Effector memory CD4-positive, alpha-beta T cell (primary cell): ENCODE measurements at places on chromosomes 5 and 9.

GRCh38 chr9:136729144-136729543 lies 13.6 kb downstream of the LCN10 start:
- DNase-seq, result no peak

DNA sequence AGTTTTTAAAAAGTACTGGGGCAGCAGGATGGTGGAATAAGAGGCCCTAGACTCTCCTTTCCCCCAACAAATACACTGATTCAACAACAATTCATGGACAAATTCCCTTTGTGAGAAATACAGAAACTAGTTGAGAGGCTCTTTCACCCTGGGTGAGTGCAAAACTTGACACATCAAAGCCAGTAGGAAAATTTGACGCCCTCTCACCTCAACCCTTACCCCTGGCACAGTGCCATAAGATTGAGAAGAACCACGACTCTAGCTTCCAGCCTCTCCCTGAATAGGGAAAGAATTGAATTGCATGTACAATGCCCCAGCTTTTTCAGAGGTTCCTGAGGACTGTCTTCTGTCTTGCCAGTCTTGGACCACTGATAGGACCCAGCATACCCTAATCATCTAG lies 12.3 kb downstream of the KIF4B start:
- no peak for DNase-seq

- DNase-seq, result no peak
Measured at GRCh38 chr5:14249258-14250082, 106.3 kb downstream of the TRIO start.

DNA sequence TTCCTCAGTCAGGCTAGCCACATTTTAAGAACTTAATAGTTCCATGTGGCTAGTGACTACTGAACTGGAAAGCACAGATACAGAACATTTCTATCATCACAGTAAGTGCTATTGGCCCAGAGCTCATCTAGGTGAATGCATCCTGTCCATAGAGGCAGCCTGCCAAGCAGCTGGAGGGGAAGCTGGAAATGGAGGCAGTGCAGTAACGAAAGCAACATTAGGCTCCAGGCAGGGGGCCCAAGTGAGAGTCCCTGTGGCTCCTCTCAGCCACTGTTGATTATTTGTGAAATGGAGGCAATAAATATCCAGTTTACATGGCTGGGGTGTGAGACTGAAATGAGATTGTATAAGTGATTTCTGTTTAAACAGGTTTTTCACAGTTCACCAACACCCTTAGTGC lies 227.2 kb upstream of the KLF9 start:
- DNase-seq, result no peak

GRCh38 chr5:97629276-97629675 lies 446.2 kb upstream of the RIOK2 start:
- DNase-seq, result no peak

GRCh38 chr5:159498630-159499029 lies 168.3 kb upstream of the IL12B start:
- no peak for DNase-seq

DNA sequence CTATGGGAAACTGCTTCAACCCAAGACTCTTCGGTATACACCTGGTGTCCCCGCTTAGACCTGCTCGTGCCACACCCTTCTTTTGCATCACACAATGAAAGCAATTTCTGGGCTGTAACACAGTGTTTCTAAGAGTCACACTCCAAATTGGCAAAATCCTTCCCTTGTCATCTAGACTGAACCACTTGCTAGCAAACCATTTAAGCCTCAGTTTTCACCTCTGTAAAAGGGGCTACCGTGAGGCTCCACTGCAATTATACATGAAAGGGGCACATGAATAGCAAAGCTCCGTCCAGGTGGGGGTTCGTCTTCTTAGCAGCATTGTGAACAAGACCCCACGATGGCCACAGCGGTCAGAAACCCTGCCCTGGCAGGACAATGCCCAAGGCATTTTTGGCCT lies 166.8 kb downstream of the PAX5 start:
- no peak for DNase-seq

DNA sequence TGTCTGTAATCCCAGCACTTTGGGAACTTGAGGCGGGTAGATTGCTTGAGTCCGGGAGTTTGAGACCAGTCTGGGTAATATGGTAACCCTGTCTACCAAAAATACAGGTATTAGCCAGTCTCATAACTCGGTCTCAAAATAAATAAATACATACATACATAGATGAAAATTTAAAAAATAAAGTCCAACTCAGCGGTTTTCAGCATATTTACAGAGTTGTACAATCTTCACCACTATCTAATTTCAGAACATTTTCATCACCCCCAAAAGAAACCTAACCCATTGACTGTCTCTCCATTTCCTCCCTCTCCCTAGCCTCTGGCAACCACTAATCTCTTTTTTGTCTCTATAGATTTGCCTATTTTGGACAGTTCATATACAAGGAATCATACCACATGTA lies 10.7 kb downstream of the RMND5B start:
- no peak for DNase-seq

GRCh38 chr5:4777435-4777834 lies 362.7 kb upstream of the ADAMTS16 start:
- DNase-seq, result no peak

DNA sequence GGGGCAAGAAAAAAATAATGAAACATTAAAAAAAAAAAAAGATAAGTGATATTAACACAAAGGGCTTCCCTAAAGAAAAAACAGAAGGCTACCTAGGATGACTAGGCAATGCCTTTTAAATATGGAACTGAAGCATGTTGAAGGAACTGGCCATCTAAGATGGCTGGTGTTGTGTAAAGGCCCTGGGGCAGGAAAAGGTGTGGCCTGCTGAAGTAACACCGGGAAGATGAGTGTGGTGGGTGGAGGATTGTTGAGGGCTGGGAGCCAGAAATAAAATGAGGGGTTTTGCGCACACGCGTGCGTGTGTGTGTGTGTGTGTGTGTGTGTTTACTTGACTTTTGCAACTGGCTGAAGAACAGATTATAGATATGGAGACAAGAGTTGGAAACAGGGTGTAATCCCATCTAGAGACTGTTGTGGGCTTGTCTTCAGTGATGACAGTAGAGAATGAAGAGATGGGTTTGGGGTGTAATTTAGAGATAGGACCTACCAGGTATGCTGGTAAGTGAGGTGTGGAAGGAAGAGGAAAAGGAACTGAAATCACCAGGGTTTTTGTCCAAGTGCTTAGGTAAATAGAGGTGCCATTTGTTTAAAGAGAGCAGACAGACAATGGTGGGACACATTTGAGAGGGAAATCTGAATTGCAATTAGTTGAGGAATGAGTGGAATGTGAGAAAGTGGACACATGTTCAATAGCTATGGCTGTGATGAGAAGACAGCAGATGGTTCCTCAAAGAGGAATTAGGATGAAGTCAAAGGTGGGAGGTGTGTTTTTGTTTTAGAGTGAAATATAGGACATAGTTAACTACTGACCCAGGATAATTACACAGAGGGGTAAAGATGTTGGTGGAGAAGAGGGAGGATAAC lies 33.9 kb downstream of the RAD23B start:
- DNase-seq, result no peak

DNA sequence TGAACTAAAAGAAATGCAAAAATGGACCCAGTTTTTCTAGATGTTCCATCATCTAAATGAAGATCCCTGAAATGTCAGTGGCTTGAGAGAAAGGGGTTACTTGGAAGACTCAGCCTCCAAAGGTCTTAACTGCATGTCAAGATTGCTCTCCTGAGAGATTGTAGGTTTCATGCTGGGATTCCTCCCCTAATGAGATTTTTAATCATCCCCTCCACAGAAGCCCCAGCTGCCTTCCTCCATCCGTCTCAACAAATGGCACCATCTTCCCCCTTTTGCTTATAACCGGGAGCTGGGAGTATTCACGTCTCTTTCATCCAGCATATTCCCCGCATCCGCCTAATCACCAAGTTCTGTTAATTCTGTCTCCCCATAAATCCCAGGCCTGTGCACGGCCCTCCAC lies 104.5 kb downstream of the NSG2 start:
- DNase-seq, result no peak

DNA sequence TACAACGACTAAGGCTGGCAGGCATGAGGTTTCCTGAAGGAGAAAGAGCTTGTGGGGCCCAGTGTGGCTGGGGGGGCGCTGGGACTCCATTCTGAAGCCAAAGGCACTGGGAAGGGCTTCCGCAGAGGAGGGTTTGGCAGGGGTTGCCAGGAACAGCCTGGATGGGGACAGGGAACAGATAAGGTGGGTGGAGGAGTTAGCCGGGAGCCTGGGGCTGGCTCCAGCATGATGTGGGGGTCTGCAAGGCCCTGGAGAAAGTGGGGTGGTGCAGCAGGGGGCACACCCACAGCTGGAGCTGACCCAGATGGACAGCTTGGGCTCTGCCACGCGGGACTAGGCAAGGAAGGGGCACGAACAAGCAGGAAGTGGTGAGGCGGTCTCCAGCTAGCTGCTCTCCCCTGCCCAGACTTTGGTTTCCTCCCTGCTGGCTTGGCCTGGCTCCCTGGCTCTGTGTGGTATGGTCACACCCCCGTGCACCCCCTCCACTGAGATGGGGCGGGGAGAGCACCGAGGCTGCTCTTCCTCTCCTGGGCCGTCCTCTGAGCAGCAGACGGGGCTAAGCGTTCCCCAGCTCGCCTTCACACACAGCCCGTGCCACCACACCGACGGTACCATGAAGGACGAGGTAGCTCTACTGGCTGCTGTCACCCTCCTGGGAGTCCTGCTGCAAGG lies at the start of gene LTC4S:
LTC4S (plus strand) TSS at position 519 of the 672 bp plus-strand sequence; CDS start at position 614, 95 bp downstream.
- DNase-seq, result peak; percentile 42

GRCh38 chr9:74872619-74873233 lies 15.0 kb downstream of the TRPM6 start:
- no peak for DNase-seq

DNA sequence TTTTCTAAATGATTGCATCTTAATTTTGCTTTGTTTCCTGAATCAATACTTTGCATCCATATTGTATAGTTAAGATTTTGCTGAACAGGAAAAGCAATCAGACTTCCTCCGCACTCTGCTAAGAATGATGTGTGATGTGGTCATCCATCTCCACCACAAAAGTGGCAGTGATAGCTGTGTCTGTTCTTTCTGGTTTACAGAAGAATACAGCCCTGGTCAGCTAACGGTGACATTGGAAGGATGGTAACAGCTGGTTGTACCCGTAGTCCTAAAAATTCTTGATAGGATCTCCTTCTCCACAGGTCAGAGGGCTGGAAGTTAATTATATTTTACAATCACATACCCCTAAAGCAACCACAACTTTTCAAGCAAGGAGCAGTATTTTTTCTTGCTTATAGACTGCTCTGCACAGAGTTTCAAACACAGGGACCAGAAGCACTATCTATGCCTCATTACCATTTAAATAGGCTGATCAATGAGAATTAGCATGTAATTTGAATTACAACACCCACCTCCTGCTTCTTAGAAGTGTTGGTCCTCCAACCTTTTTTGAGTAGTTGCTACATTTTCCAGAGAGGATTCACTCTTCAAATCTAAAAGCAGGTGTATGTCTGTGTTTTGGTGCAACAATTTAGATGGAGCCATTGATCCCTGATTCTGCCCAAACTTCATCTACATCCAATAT lies 1191.9 kb upstream of the NUDT12 start:
- DNase-seq, result no peak
